ENCODE measurements at places on chromosomes 11 and 22.

- DNase-seq, result no peak
These were observed 35.5 kb downstream of the BBOX1 start for GRCh38 chr11:27076121-27076589.

DNA sequence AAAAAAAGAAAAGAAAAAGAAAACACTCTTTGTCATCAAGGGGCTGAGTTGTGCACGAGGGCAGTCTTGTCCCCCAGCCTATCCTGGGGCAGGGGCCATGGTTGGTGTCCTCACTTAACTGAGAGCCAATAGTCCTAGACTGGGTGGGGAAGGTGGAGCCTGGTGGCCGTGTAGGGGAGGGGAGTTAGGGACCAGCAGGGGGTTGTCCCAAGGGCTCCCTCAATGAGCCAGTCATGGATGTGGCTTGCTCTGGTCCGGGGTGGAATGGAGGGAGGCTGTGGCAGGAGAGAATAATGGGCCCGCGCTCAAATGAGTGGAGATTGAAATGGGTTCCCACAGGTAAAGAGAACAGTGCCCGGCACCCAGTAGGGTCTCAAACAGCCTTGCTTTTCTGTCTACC, 46.2 kb downstream of the CACNA1I start:
- DNase-seq, result no peak

GRCh38 chr11:112525844-112526590, 265.4 kb upstream of the PLET1 start:
- DNase-seq, result no peak

- no peak for DNase-seq
These were observed 428.1 kb downstream of the OPCML start for GRCh38 chr11:133104009-133104744.

DNA sequence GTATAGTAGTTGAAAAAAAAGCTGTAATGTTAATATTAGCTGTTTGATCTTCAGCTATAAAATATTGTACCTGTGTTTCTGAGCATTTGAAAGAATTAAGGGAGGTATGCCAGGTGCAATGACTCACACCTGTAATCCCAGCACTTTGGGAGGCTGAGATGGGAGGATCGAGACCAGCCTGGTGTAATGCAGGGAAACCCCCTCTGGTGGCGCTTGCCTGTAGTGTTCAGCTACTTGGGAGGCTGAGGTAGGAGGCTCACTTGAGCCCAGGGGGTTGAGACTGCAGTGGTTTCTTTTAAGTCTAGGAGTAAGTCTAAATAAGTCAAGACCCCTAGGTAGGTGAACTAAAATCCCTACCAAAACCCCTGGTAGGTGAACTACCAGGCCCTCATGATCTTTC, 37.1 kb downstream of the TAF1D start:
- no peak for DNase-seq

- DNase-seq, result no peak
These were observed 2.4 kb downstream of the JAM3 start for GRCh38 chr11:134071306-134071705.

GRCh38 chr22:18935889-18936529, at the start of gene PRODH:
TSS of gene PRODH (minus strand) at chr22:18936293. CDS start at chr22:18936287, 6 bp downstream.
- DNase-seq, result no peak

DNA sequence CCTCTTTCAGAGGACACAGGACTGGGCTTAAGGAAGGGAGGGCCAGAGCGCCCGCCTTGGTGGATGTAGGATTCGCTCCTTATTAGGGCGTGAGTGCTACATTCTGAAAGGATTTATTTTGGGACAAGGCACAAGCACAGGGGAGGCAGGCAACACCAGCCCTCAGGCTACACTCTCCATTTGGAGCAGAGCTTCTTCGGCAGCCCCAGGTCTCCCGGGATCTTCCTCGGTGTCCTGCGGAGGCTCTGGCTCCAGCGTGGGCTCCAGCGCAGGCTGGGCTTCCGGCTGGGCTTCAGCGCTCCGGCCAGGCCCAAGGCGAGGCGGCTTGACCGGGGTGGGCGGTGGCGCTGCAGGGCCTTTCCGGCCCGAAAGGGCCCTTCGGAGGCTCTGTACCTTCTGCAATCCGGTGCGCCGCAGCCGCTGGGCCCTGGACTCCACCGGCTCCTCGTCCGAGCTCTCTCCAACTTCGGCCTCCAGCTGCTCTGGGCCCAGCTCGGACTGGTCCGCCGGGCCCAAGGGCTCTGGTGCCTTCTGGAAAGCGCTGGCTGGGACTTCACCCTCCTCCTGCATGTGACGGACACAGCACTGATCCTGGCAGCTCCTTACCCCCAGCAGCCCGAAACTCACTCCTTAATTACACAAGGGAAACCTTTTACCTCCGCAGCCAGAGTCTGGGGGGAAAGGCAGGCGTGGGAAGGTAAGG, 1.1 kb downstream of the CAVIN3 start:
- DNase-seq, result peak; percentile 36

- DNase-seq, result peak; percentile 66
These were observed 9.1 kb downstream of the LMF2 start for GRCh38 chr22:50498322-50498890.

- DNase-seq, result no peak
These were observed at the start of gene PATE3 for GRCh38 chr11:125787827-125788226. TSS of gene PATE3 (plus strand) at chr11:125788127. CDS start at chr11:125788152, 25 bp downstream.

- DNase-seq, result no peak
These were observed 43.7 kb downstream of the OR8B12 start for GRCh38 chr11:124499711-124500110.

- DNase-seq, result no peak
These were observed 119.8 kb downstream of the ST3GAL4 start for GRCh38 chr11:126475014-126475991.

- DNase-seq, result no peak
These were observed 1435.9 kb downstream of the BRD1 start for GRCh38 chr22:48391820-48392219.

DNA sequence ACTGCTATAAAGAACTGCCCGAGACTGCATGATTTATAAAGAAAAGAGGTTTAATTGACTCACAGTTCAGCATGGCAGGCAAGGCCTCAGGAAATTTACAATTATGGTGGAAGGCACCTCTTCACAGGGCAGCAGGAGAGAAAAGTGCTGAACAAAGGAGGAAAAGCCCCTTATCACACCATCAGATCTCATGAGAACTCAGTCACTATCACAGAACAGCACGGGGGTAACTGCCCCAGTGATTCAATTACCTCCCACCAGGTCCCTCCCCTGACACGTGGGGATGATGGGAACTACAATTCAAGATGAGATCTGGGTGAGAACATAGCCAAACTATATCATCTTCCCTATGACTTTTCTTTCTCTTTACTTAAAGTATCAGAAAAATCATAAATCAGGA, 104.0 kb upstream of the SYN3 start:
- DNase-seq, result no peak

- DNase-seq, result no peak
These were observed 25.7 kb downstream of the CEP57 start for GRCh38 chr11:95816037-95816436.

- DNase-seq, result no peak
These were observed 3.3 kb downstream of the TMEM184B start for GRCh38 chr22:38269466-38269865.

DNA sequence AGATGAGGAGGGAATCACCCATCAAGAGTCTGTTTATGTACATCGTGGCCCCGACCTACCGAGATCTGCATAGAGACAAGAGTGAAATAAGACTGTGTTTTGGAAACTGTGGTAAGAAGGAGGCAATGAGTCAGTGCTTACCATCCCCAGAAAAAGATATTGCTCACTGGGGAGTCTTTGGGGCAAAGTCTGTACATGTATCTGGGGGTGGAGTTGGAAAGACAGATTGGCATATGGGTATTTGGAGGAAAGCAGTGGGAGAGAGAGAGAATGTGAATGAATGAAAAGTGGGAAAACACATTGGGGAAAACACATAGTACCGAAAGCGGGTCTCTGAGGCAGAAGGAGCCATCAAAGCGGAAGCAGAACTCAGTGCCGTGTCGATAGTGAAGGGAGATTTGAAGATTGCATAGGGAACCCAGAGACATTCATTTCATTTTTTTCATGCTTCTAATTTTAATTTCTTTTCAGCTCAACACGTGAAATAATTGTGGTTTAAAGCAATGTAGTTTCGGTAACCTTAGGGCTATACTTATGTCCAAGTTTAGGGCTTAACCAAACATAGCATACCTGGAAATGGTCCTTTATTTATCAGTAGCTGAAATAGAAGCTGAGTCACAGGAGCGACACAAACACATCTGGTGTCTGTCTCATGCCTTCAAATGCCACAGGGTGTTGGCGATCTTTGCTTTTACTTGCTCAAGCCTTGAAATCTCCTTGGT, 98.6 kb upstream of the CD44 start:
- DNase-seq, result peak; percentile 99

DNA sequence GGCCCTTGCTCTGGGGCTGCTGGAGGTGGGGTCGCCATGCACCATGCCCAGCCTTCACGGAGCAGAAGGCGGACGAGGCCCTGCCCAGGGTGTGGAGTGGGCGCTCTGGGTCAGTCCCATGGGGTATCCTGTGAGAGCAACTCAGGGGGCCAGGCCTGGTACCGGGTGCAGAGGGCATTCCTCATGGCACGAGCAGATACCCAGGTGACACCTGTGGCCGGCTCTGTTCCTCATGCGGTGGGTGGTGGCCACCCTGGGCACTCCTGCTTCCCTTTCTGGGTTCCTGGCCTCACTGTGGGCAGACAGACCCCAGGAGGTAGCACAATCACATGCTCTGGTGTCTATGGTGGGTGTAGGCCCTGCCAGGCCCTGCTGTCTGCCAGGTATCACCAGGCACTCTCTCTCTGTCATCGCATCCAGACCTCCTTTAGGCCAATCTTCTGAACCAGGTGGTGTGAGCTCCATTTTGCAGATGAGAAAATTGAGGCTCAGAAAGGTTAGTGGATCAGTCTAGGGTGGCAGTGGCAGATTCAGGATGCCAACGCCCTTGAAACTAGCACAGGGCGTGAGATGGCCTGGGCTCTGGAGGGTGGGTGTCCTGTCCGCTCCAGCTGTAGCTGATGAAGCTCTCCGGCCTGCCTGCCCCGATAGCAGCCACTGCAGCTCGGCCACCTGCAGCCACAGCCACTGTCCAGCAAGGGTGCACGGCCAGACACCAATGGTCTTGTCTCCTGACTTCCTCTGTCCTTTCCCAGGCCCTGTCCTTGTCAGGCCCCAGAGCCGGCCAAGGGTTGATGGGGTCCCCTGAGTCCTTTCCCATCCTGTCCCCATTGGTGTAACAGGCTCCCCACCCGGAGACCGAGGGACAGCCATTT, 15.1 kb downstream of the DGKZ start:
- no peak for DNase-seq

DNA sequence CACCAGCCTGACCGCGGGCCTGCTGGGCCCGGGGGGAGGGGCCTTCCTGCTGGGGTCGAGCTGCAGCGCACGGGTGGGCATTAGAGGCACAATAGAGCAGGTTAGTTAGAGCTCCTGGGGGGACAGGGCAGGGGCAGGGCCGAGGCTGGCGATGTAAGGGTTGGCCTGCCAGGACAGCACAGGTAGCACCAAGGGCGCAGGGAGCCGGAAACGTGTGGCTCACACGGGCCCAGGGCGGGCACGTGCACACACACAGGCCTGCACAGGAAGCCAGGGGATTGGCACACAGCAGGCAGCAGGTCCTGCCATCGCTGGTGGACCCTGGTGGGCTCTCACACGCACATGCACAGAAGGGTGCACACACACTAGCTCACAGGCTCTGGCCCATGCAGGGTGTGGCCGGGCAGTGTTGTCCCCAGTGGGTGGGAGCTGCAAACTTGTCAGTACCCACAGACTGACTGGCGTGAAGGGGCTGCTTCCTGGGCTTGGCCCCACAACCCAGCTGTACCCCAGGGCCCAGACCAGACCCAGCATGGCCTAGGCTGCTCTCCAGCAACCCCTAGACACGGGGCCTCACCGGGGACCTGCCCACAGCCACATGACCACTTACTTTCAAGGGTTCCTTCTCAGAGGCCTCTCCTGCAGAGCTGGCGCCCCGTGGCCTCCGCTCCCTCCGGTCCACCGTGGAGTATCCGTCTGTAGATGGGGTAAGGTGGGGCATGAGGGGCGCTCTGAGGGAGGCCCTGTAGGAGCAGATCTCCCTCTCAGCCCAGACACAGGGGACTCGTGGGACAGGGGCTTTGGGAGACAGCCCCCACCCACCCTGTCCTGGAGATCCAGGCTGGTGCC, 29.9 kb upstream of the TXNRD2 start:
- DNase-seq, result no peak

DNA sequence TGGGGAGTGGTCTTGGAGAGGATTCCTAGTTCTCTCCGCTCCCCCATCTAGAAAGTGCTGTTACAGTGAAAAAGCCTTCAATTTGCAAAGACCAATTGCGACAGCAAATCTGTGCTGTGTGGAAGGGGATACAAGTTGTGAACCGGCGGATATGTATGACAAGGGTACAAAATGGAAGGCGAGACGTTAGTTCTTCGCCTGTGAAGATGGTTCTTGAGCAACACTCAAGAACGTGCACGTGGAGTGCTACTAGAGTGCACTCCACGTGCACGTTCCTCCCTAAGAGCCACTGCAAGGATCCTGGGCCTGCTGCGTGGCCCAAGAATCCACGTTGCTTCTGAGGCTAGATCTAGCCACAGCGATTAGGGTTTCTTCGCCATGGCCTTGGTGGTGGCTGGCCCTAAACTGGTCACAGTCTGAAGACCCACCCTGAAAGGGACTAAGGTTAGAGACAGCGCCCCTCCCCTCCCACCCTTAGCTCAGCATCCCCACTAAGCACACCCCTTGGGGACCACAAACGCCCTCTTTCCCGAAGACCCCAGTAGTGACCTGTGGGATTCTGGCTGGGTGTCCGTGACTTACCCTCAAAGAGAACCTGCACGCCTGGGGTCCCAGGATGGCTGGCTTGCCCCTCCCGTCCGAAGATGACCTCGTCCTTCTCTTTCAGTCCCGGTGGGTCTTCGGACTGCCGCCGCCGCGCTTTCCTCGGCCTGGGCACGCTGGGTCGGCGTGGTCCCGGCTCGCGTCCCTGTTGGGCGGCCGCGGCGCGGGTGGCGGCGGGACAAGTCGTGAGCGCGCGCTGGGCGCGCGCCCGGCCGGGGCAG, 519 bp upstream of the PDE3B start:
- no peak for DNase-seq

- no peak for DNase-seq
These were observed 112.5 kb downstream of the KCNQ1OT1 start for GRCh38 chr11:2587132-2587930.

- no peak for DNase-seq
These were observed 149.7 kb upstream of the PLET1 start for GRCh38 chr11:112410325-112410724.

GRCh38 chr22:30718491-30718890, 23.8 kb downstream of the OSBP2 start:
- no peak for DNase-seq

DNA sequence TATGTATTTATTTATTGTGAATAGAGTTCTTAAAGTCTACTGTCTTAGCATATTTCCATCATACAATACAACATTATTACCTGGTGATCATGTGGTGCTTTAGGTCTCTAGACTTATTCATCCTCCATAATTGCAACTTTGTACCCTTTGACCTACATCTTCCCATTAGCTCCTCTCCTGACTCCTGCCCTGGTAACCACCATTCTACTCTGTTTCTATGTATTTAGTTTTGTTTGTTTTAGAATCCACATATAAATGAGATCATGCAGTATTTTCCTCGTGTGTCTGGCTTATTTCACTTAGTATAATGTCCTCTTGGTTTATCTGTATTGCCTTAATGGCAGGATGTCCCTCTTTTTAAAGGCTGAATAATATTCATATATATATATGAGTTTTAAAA, 22.7 kb downstream of the NCAM1 start:
- no peak for DNase-seq

- no peak for DNase-seq
These were observed 61.3 kb downstream of the CHST1 start for GRCh38 chr11:45603946-45604682.

All from mammary epithelial cell (primary cell).